ENCODE measurements at places on chromosomes 7 and 10.

- DNase-seq = no peak
Observed at GRCh38 chr10:91103384-91104192, 116.9 kb upstream of the PCGF5 start.

- no peak for DNase-seq
Observed at GRCh38 chr10:28036587-28036986, 37.7 kb upstream of the ODAD2 start.

GRCh38 chr10:12577610-12578009, 228.3 kb downstream of the CAMK1D start:
- no peak for DNase-seq

GRCh38 chr10:95755511-95756004, 405 bp upstream of the ENTPD1 start:
- no peak for DNase-seq

DNA sequence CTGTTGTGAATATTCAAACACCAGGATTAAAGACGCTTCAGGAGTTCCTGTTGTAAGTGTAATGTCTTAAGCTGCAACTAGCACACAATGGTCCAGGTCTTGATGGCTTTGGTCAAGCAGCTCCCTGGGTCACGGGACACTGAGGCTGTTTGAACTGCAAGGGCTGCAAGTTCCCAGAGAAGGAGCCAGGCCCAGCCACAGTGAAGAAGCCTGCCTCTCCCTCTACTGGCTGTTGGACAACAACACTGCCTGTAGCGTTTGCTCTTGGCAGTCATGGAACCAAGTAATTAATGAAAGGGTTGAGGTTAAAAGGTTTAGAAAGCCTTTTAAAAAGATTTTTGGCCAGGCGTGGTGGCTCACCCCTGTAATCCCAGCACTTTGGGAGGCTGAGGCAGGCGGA, 31.9 kb upstream of the GUSB start:
- no peak for DNase-seq

DNA sequence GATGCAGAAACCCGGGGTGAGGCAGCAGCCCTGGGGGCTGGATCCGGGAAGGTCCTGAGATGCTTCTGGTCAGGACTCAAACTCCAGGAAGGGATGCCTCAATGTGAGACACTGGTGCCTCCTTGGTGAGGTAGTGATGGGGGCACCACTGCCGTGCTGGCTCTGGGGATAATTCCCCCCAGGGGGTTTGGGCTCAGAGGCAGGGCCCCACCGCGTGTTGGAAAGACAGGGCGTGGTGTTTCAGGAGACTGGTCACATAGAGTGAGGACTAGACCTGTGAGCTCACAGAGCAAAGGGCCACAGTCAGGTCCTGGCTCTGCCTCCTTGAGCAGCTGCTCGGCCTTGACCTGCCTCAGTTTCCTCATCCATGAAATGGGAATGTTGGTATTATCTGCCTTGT, 361.9 kb downstream of the GLRX3 start:
- DNase-seq = no peak

DNA sequence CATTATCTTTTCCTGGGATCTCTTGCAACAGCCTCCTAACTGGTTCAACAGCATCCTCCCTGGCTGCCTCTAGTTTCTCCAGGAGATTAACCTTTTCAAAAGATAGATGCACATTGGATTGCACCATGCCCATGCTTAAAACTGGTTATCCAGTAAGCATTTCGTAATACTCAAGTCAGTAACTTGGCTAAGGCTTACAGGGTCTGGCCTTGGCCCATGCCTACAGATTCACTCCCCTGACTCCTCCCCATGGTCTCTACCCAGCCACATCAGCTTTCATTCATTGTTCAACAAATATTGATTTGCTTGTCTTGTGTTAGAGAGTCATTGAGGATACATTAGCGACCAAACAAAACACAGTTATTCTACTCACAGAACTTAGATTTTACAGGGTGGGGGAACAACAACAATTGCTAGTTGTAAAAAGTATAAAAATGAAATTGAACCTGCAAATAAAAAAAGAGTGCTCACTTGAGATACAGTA, 1.8 kb upstream of the KIF20B start:
- DNase-seq = no peak

- DNase-seq = no peak
Observed at GRCh38 chr7:41465571-41465970, 237.3 kb downstream of the INHBA start.

- no peak for DNase-seq
Observed at GRCh38 chr10:119849031-119849789, 23.4 kb downstream of the MCMBP start.

- no peak for DNase-seq
Observed at GRCh38 chr10:89414146-89414878, at the start of gene IFIT5. IFIT5 (plus strand) TSS chr10:89414568; CDS start chr10:89414799, 231 bp downstream.

GRCh38 chr10:84820120-84820519, 491.7 kb downstream of the CCSER2 start:
- DNase-seq = no peak

GRCh38 chr7:27112361-27112760, 9.9 kb upstream of the HOXA2 start:
- no peak for DNase-seq

DNA sequence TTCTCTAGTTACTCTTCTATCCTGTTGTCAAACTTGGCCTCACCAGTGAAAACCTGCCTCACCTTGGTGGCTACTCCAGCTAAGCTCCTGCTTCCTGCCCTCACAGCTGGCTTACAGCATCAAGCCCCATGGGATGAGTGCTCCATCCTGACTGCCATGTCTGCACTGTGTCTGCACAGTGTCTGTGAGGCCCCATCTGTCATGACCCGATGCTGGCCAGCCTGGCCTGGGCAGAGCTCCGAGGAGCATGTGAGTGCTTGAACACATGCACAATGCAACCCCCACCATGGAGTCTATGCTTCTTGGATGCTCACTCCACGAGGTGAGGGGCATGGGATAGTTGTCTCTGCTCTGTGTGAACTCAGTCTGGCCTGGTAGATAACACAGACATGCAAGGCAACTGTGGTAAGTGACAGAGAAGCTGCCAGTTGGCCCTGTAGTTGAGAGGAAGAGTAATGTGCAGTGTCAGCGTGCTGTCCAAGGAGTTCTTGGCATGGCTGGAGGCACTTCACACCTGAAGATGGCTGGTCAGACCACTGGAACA, 207.1 kb upstream of the ZNF32 start:
- DNase-seq = no peak

GRCh38 chr10:119670717-119671116, 19.5 kb downstream of the BAG3 start:
- DNase-seq = no peak

GRCh38 chr7:2202361-2202761, 30.4 kb downstream of the MAD1L1 start:
- DNase-seq = no peak

DNA sequence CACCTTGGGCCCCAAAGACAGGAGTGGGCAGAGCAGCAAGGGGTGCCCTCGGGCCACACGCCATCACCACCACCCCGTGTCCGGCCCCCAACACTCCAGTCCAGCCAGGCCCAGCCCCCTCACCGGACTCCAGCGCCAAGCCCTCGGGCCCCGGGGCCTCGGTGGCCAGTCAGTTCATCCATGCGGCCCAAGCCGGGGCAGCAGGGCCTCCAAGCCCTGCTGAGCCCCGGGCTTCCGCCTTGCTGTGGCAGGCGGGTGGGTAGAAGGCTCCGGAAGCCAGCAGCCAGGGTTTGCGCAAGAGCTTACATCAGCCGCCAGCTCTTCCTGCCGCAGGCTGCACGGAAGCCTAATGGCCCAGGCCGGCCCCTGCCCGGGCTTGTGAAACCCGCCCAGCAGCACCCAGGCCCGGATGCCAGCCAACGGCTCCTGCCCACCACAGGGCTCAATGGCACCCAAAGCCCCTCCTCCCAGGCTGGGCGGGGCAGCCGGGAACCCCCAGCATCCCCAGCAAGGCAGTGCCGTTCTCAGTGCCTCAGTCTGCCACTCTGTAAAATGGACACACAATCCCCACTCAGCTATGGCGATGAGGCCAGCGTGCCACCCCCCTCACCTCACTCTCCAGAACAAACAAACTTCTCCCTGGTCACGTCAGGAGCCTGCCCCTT, 26.5 kb downstream of the TNRC18 start:
- no peak for DNase-seq

DNA sequence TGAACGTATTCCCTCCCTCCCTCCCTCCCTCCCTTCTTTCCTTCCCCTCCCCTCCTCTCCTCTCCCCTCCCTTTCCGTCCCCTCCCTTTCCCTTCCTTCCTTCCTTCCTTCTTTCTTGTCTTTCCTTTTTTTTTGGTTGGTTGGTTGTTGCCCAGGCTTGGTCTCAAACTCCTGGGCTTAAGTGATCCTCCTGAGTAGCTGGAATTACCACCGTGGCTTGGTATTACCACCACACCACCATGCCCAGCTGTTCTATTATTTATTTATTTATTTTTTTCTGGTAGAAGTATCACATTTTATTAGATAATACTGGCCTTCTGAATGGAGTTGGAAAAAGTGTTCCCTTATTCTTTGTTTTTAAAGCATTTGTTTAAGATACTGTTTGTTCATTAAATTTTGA, 95.9 kb downstream of the PHF14 start:
- no peak for DNase-seq

DNA sequence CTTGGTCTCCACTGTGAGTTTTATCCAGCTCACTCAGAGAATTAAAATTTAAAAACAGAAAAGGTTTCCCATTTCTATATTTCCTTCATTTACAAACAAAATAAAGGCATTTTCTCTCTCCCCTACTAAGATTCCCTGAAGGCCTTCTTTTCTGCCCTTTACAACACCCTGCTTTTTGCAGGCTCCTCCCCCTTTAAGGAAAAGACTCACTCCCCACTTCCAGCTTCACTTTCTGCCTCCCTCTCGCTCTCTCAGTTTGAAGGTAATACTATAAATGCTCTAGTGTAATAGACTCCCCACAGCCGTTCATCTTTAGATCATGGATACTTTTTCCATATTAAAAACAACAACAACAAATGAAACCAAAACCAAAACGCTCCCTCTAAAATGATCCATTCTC, 53.3 kb downstream of the CDHR3 start:
- no peak for DNase-seq

- no peak for DNase-seq
Observed at GRCh38 chr7:40704172-40704571, 569.4 kb downstream of the SUGCT start.

- no peak for DNase-seq
Observed at GRCh38 chr7:16993543-16993942, 111.8 kb upstream of the AGR3 start.

DNA sequence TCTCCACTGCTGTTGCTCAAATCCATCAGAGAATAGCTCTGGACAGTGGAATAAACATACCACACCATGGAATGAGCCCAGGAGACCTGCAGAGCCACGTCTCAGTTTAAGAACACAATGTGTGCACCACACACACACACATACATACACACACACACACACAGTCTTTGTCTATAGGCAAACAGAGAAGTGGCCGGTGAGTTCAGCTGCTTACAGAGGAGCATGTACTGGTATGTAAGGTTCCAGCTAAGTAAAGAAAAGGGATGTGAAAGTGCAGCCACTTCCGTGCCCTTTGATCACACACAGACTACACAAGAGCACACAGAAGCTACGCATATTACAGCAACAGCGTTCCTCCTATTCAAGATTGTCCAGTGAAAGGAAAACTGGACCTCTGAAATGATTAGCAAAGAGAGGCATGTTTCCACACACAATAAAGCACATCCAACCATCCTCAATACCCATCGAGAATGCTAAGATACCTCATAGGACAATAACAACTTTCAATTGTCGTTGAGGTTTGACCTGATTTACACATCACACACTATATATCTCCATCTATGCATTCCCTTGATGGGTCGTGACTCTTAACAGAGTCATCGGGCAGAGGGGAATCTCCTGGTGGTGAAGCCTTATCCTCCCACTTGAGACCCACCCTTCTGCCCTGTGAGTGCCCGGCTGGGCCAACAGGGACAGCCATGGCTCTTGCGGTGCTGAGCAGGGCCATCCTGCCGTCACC, 23.6 kb downstream of the SLC35B4 start:
- DNase-seq = no peak

- no peak for DNase-seq
Observed at GRCh38 chr7:48118041-48118440, 29.0 kb downstream of the UPP1 start.

DNA sequence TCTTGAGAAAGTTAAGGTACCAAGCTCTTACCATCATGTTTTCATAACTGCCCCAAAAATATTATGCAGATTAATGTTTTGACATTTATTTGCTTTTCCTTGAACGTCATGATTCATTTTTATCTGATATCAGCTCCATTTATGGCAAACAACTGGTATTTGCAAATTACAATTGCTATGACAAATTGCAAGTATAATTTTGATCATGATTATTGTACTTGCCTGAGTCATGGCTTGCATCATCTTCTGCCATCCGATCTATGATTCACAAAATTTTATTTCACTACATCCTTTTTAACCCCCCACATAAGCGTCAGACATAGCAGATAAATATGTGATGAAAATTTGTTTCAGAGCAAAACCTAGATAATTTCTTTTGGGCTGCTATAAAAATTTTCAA, 155.0 kb downstream of the STK31 start:
- no peak for DNase-seq

DNA sequence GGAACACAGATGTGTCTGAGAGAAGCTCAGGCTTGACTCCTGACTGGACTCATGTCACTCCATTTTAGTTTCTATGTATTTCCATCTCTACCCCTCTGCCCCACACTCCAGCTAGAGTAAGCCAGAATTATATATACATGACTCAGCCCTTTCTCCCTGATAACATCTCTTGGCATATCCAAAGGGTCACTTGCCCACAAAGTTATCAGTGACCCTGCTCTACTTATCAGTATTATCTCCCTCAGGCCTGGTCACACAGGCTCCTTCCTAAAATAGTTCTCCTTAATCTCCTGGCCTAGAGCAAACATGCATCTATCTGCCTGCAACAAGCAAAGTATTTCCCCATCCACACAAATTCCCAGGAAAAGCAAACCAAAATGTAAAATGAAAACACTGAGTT, 598.3 kb downstream of the SUGCT start:
- DNase-seq = no peak

GRCh38 chr7:46713868-46714596, 793.0 kb upstream of the IGFBP3 start:
- DNase-seq = no peak

GRCh38 chr10:11322698-11323097, 288.8 kb downstream of the USP6NL start:
- no peak for DNase-seq

DNA sequence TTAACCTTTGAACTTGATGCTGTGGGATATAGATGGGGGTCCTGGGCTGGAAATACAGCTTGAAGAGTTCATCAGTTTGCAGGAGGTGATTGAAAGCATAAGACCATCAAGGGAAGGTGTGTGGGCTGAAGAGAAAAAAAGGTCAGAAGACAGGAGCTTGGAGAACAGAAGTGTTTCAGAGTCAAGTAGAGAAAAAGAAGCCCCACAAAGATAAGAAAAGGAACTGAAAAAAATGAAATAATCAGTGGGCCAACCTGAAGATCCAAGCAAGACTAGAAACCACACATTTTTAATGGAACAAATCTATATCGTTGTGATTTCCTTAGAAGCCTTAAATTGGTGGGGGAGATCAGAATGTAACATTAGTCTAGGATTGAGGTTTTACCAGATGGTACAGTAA, 22.5 kb downstream of the ZEB1 start:
- DNase-seq = no peak

GRCh38 chr7:107977048-107977447, 25.9 kb downstream of the LAMB1 start:
- DNase-seq = no peak

GRCh38 chr10:35606430-35606829, 1.3 kb downstream of the GJD4 start:
- DNase-seq = no peak

GRCh38 chr7:114218283-114218682, 196.3 kb upstream of the FOXP2 start:
- no peak for DNase-seq

All from cortex of kidney (tissue), 1 donor.